Endothelial cell (in vitro differentiated cells): ENCODE measurements at places on chromosomes 2 and 18.

- no peak for DNase-seq
- H3K27ac ChIP-seq, result no peak overlapping the region
- peaks cover 4% of the 10 kb centered on the region for H3K27me3 ChIP-seq
- H3K4me1 ChIP-seq, result peaks cover 6% of the 10 kb centered on the region
- H3K4me3 ChIP-seq, result no peak overlapping the region
- no peaks in the 10 kb centered on the region for H3K36me3 ChIP-seq
Measured at GRCh38 chr2:167572883-167573619, 674.3 kb downstream of the STK39 start.

DNA sequence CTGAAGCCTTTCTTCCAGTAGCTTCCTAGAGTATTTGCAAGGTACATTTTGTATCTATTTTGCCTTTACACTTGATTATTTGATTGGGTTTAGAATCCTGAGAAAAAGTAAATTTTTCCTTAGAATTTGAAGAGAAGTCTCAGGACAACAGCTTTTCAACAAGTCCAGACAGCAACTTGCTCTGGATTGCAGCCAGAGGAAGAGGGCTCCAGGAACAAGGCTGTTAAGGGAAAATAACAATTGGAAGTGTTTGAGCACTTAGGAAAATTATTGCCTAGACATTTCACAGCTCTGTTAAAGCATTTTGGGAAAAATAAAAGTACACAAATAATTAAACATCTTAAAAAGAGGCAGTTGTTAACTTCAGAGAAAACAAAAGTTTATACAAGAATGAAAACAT, 58.3 kb upstream of the RAPGEF4 start:
- peaks cover 2% of the 10 kb centered on the region for H3K36me3 ChIP-seq
- H3K27me3 ChIP-seq, result peaks cover 3% of the 10 kb centered on the region
- no peak overlapping the region for H3K4me3 ChIP-seq
- H3K4me1 ChIP-seq, result no peaks in the 10 kb centered on the region
- DNase-seq, result no peak
- no peak overlapping the region for H3K27ac ChIP-seq

DNA sequence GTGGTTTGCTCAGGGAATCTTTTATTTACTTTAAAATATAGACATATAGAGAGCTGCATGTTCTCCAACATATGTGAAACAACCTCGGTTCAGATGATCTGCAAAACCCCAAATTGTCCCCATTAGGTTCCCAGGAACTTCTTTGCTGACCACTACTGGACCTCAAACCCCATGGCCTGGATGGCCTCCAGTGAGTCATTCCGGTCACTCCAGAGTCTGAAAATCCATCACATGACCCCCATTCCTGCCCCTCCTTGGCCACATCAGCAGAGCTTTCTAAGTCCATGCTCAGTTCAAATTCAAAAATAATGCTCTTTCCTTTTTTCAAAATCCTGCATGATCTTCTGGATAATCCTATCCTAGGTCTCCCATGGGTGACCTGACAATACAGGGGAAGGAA, 271.0 kb downstream of the TNS1 start:
- H3K4me3 ChIP-seq, result no peak overlapping the region
- H3K36me3 ChIP-seq, result no peaks in the 10 kb centered on the region
- H3K27ac ChIP-seq, result no peak overlapping the region
- peaks cover 8% of the 10 kb centered on the region for H3K27me3 ChIP-seq
- no peak for DNase-seq

DNA sequence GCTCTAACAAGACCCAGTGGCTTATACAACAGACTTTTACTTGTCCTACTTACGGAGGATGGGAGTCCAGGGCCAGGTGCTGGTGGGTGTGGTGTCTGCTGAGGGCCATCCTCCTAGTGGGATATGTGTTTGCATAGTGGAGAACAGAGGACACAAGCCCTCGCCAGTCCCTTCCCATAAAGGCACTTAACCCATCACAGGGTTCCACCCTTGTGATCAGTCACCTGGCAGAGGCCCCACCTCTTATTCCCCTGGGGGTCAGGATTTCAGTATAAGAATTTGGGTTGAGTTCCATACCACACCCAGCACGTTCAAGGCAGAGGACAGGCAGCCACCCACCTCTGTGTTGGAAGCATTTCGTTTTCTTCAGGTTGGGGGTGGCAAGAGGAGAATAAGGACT, 259.0 kb downstream of the AGAP1 start:
- H3K4me1 ChIP-seq, result no peaks in the 10 kb centered on the region
- peaks cover 7% of the 10 kb centered on the region for H3K36me3 ChIP-seq
- peaks cover 2% of the 10 kb centered on the region for H3K27me3 ChIP-seq
- no peak overlapping the region for H3K27ac ChIP-seq

DNA sequence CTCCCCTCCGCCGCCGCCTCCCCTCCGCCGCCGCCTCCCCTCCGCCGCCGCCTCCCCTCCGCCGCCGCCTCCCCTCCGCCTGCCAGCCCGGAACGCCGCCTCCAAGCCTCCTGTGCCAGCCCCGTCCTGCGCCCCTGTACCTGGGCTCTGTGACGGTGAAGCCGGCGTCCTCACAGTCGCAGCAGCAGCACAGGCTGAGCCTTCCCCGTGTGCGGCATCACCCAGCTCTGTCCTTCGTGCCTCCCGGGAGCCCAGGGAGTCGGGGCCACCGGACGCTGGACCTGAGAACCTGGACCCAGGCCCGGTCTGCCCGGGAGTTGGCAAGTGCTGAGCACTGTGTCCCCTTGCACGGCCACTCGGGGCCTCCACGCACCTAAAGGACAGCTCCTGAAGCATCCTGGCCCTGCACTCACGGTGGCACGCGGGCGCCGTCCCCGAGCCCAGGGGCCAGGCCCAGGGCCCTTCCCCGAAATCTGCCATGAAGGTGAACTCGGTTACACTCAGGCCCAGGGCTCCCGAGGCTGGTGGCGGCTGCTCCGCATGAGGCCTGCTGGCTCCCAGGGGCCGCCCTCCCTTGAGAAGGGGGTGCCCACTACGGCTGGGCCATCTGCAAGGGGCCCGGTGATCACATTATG, 32.9 kb downstream of the RTP5 start:
- no peak overlapping the region for H3K4me3 ChIP-seq
- DNase-seq, result no peak
- H3K27ac ChIP-seq, result no peak overlapping the region
- H3K36me3 ChIP-seq, result peaks cover 5% of the 10 kb centered on the region
- H3K27me3 ChIP-seq, result peaks cover 12% of the 10 kb centered on the region

GRCh38 chr18:39622431-39622830, 2056.8 kb upstream of the CELF4 start:
- H3K27ac ChIP-seq, result no peak overlapping the region
- H3K27me3 ChIP-seq, result no peaks in the 10 kb centered on the region
- no peaks in the 10 kb centered on the region for H3K4me1 ChIP-seq
- DNase-seq, result no peak
- no peak overlapping the region for H3K4me3 ChIP-seq
- no peaks in the 10 kb centered on the region for H3K36me3 ChIP-seq

GRCh38 chr18:28176948-28177827, at the start of gene CDH2:
Gene CDH2, minus strand, starts transcription at chr18:28177130. Its CDS starts 108 bp downstream, at chr18:28177022.
- H3K27ac ChIP-seq, result peak within 1 kb of the TSS; percentile 74
- H3K27me3 ChIP-seq, result peaks cover 14% of the 10 kb centered on the region
- peaks cover 16% of the 10 kb centered on the region for H3K36me3 ChIP-seq
- peak within 1 kb of the TSS; percentile 97 for H3K4me3 ChIP-seq
- peak; percentile 71 for DNase-seq
- peaks cover 20% of the 10 kb centered on the region for H3K4me1 ChIP-seq

GRCh38 chr2:174606336-174606735, 8.7 kb upstream of the WIPF1 start:
- no peak overlapping the region for H3K27ac ChIP-seq
- peaks cover 8% of the 10 kb centered on the region for H3K27me3 ChIP-seq
- DNase-seq, result no peak
- H3K4me1 ChIP-seq, result peaks cover 29% of the 10 kb centered on the region
- H3K4me3 ChIP-seq, result no peak overlapping the region

- DNase-seq, result no peak
- no peak overlapping the region for H3K4me3 ChIP-seq
- no peaks in the 10 kb centered on the region for H3K36me3 ChIP-seq
- peaks cover 14% of the 10 kb centered on the region for H3K4me1 ChIP-seq
- no peak overlapping the region for H3K27ac ChIP-seq
Measured at GRCh38 chr18:58097121-58097906, 53.3 kb downstream of the NEDD4L start.

GRCh38 chr2:9970200-9971044, 18.9 kb downstream of the GRHL1 start:
- H3K4me3 ChIP-seq, result no peak overlapping the region
- no peaks in the 10 kb centered on the region for H3K4me1 ChIP-seq
- no peaks in the 10 kb centered on the region for H3K36me3 ChIP-seq
- H3K27ac ChIP-seq, result no peak overlapping the region
- no peak for DNase-seq

DNA sequence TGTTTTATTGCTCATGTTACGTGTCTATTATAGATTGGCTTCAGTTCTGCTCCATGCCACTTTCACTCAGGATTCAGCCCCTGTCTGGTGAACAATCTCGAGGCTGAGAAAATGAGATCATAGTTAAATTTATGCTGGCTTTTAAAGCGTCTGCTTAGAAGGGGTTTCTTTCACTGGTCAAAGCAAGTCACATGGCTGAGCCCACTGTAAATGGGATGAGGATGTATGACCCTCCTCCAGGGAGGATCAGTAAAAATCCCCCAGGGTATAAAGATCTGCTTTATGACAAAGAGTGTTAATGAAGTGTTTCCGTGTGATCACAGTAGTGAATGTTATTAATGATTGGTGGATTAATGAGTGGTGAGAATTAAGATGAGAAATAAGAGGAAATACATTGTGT, 6.2 kb upstream of the PLCL1 start:
- no peak overlapping the region for H3K27ac ChIP-seq
- peaks cover under 1% of the 10 kb centered on the region for H3K4me1 ChIP-seq
- peaks cover 3% of the 10 kb centered on the region for H3K36me3 ChIP-seq
- no peak for DNase-seq
- H3K27me3 ChIP-seq, result no peaks in the 10 kb centered on the region

GRCh38 chr2:160429248-160430000, 64.2 kb downstream of the RBMS1 start:
- H3K27me3 ChIP-seq, result no peaks in the 10 kb centered on the region
- no peak for DNase-seq
- H3K36me3 ChIP-seq, result peaks cover 19% of the 10 kb centered on the region
- H3K27ac ChIP-seq, result no peak overlapping the region
- H3K4me3 ChIP-seq, result no peak overlapping the region

DNA sequence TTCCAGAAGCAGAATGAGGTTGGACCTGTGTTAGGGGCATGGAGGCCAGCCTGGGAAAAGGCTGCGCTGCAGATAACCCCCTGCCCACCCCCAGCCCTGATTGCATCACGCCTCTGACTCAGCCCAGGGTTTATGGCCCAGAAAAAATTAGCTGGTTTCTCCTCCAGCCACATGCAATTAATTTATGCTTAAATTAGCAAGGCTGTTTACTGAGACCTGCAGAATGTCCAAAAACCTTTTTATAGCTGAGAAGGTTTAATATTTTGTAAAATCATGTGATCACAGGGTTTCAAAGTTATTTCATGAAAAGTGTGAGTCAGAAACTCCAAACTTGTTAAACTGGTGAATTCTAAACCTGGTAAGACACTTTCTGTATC, 123.1 kb upstream of the HDAC4 start:
- H3K27me3 ChIP-seq, result peaks cover 10% of the 10 kb centered on the region
- H3K27ac ChIP-seq, result no peak overlapping the region
- no peaks in the 10 kb centered on the region for H3K4me1 ChIP-seq
- H3K36me3 ChIP-seq, result no peaks in the 10 kb centered on the region
- DNase-seq, result no peak

DNA sequence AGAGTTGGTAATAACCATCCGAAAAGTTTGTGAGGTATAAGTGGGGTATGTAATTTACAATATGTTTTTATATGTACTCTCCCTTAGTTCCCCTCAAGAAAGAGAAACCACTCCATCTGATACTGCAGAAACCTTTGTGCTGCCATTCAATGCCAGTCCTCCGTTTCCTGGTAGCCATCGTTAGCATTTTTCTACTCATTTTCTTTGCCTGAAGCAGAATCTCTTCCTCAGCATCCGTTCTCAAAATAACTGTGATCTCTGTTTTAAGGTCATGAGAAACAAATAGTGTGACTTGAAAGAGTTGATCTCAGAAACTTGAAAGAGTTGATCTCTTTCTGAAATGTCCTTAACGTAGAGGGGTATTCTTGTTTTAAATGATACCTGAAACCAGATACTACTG, 996 bp downstream of the PTCD3 start:
- H3K27me3 ChIP-seq, result peaks cover 9% of the 10 kb centered on the region
- H3K27ac ChIP-seq, result peak overlapping the region; percentile 65
- no peak for DNase-seq
- H3K4me1 ChIP-seq, result peaks cover 25% of the 10 kb centered on the region

- DNase-seq, result no peak
- H3K27ac ChIP-seq, result no peak overlapping the region
- H3K36me3 ChIP-seq, result no peaks in the 10 kb centered on the region
- H3K27me3 ChIP-seq, result no peaks in the 10 kb centered on the region
- H3K4me3 ChIP-seq, result no peak overlapping the region
Measured at GRCh38 chr18:66013969-66014368, 263.2 kb downstream of the CDH7 start.

GRCh38 chr2:218229851-218230250, 12.9 kb downstream of the ARPC2 start:
- no peak overlapping the region for H3K27ac ChIP-seq
- H3K4me1 ChIP-seq, result peaks cover 8% of the 10 kb centered on the region
- no peaks in the 10 kb centered on the region for H3K27me3 ChIP-seq
- DNase-seq, result no peak
- no peak overlapping the region for H3K4me3 ChIP-seq

GRCh38 chr2:56474412-56475158, 290.8 kb downstream of the CCDC85A start:
- no peak overlapping the region for H3K4me3 ChIP-seq
- DNase-seq, result no peak
- H3K27me3 ChIP-seq, result no peaks in the 10 kb centered on the region
- no peaks in the 10 kb centered on the region for H3K36me3 ChIP-seq
- no peaks in the 10 kb centered on the region for H3K4me1 ChIP-seq

DNA sequence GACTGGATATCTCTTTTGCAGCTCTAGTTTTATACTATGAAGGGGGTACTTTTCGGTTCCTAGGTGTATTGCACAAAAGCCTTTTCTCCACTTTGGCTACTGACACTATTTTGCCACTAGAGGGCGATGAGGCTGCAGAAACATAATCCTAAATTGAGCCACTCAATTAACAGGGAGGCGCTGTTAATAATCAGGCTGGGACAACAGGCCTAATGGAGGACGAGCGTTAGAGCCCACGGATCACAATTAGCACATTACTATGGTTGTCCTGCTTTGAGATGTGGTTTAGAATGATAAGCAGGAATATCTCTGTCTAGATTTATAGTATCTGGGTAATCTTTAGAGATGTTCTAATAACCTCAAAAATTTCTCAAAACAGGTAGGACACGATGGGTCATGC, 62.2 kb upstream of the PMAIP1 start:
- H3K27me3 ChIP-seq, result peaks cover under 1% of the 10 kb centered on the region
- no peak overlapping the region for H3K4me3 ChIP-seq

- no peak overlapping the region for H3K4me3 ChIP-seq
- DNase-seq, result no peak
- no peaks in the 10 kb centered on the region for H3K27me3 ChIP-seq
Measured at GRCh38 chr2:106975641-106976040, 89.7 kb upstream of the ST6GAL2 start.

- no peaks in the 10 kb centered on the region for H3K27me3 ChIP-seq
- H3K4me1 ChIP-seq, result no peaks in the 10 kb centered on the region
Measured at GRCh38 chr2:70531419-70532086, 22.1 kb downstream of the TGFA start.
